ENCODE measurements at places on chromosomes 1 and 21.

GRCh38 chr1:232262991-232263390 lies 366.9 kb downstream of the SIPA1L2 start:
- DNase-seq = no peak

GRCh38 chr1:16922466-16922865 lies 735 bp downstream of the CROCC start:
- DNase-seq = no peak

- no peak for DNase-seq
Measured at GRCh38 chr1:226865590-226865989, 4.8 kb upstream of the PSEN2 start.

DNA sequence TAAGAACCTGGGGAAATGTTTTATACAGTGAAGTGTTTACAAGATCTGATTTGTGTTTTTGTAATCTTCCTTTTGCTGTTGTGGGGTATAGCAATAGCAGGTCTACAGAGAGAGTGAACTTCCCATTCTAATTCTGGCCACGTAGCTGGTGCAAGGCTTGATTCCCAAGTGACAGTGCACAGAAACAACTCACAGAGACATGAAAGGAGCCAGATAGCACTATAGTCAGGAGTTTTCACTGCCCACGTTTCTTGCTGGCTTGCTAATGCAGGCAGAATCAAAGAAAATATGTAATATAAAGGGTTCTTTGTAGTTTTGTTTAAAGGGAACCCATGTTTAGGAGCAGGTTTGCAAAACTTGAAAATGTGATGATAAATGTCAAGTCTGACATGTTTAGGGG lies 170.9 kb upstream of the IVNS1ABP start:
- DNase-seq = no peak

DNA sequence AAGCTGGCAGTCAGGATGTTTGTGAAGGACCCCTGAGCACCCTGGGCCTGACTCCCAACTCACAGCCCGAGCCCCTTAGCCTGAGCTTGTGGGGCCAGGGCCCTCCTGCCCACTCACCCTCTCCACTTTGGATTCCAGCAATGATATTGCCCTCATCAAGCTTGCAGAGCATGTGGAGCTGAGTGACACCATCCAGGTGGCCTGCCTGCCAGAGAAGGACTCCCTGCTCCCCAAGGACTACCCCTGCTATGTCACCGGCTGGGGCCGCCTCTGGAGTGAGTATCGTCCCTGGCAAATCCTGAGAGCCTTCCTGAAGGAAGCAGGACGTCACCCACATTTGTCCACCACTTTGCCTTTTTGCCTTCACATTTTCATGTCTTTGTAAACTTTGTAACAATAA lies 5.0 kb downstream of the CTRC start:
- no peak for DNase-seq

GRCh38 chr1:108615544-108615943 lies 45.3 kb downstream of the HENMT1 start:
- no peak for DNase-seq

DNA sequence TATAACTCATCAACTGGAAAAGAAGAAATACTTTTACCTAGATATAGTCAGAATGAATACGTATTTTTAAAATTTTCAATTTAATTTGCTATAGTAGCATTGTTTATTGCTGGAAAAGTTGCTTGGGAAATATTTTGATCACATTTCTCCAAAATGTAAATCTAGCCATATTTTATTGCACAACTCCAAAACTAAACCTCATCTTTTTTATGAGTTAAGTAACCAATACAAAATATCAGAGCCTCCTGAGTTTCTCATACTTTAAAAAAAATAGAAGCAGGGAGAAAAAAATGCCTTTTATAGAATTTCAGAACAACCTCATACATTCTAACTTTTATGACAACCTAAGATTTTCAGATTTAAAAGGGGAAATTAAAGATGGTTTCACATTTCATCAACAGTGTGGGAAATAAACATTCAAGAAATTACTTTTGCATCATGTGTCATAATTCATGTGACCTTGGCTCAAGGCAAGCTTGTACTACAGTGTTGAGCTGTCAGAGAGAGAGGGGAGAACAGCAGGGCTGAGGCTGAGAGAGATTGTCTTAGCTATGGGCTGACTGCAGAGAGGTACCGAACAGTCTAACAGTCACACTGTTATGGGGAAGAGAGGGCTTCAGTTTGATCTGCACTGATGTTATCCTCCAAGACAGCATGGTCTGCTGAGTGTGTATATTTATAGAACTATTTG lies 519.0 kb downstream of the LTN1 start:
- DNase-seq = no peak

DNA sequence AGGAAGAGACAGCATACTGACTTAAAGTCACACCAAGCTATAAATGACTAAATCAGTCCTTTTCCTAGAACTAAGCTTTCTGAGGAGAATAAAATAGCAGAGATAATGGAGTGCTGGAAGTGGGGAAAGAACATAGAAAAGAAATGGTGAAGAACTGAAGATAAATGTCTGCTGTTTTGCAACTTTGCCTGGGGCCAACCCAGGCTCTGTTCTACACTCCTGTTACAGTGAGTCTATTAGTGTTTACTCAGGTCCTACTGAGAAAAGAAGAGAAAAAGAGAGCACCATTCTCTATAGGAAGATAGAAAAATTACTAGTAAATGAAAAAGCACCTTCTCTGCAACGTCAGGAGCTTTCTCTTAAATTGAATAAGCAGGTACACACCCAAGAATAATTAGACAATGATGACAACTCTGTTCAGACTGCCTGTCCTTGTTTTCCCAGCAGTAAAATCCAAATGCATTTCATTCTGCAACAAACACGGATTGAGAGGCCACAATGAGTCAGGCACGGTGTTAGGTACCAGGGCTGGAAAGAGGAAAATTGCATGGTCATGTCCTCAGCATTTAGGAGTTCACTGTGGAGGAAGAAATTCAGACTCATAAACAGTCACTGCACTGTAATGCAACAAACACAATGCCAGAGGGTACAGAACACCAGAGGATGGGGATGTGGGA lies 139.4 kb upstream of the CAMK1G start:
- DNase-seq = no peak

DNA sequence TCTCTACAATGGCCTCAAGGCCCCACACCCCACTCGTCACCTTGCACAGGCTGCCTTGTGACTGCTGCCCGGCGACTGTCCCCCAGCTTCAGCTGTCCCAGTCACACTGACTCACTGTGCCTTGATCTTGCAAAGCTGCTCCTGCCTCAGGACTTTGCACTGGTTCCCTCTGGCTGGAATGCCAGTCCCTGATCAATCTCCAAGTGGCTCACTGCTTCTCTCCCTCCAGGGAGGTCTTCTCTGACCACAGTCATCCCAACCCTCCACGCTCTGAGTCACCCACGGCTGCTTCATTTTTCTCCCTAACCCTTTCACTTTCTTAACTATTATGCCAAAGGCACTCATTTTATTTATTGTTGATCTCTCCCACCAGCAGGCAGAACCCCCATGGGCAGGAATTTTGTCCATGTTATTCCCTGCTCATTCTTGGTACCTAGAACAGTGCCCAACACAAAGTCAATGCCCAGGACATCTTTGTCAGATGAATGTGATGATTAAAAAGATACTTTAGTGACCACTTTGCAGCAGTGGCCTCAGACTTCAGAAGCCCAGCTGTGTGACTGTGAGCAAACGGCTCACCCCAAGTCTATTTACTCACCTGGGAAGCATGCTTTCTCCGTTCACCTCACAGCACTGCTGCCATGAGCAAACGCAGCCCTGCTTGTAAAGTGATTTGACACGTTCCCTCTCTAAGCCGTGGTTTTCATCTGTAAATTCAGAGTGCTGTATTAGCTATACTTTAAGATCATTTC lies 53.4 kb downstream of the ZBTB18 start:
- DNase-seq = no peak

DNA sequence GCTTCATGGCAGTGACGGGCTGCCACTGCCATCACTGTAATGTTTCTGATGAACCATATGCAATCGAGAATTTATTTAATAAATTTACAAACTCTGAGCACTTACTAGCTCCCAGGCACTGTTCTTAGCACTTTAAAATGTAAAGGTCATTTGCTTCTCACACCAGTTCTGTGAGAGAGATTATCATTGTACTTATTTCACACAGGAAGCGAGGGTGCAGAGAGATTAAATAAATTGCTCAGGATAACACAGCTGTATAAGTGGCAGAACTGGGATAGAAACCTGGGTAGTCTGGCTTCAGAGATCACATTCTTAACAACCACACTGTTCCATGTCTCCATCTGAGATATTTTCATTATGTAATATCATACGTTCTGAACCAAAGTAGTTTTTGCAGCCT lies 119.9 kb downstream of the MAST2 start:
- DNase-seq = no peak

GRCh38 chr1:241639623-241640148 lies 483 bp downstream of the CHML start:
- peak; percentile 34 for DNase-seq

DNA sequence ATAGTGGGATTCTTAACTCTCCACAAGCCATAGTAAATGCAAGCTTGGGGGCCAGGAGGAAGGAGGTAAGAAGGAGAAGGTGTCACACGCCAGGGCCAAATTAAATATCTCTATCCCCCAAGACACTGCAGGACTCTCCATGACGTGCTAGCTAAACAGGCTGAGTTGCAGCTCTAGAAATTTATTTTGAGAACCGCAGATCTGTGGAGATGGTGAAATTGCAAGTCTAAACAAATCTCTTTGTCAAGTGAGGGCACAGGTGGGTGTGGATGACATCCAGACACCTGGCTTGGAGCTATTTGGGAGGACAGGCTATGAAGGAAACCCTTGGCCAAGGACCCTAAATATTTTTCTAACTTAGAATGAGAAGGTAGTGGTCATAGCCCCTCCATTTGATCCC lies 39.5 kb upstream of the USP1 start:
- DNase-seq = no peak

DNA sequence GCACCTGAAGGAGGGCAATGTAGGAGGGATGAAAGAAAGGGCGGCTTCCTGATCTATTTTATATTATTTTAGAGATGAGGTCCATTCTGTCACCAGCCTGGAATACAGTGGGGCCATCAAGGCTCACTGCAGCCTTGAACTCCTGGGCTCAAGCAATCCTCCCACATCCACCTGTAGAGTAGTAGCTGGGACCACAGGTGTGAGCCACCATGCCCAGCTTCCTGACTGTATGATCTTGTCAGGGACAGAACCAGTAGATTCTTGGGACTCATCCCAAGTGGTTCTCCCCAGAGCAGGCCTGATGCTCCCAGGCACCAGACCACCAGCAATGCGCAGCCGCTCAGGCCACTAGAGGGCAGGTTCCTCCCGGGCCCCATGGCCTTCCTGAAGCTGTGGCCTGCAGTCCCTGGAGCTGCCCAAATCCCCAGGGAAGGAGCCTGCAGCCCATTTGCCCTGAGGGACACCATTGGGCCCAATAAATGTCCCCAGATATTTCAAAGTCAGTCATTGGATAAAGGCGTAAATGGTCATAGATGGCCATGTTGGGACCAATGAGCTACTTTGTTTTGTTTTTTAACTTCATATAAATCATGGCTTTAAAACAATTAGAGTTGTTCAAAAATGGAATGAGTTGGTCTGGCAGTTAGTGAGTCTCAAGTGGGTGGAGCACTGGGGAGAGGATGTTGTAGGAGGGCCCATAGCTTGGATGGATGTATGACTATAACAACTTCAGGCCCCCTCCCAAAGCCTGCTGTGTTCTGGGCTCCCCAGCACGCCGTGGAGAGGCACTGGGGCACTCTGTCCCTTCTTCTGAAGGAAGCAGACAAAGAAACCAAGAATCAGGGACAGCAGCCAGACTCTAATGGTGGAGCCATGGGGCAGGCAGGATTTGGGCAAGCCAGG lies 44.7 kb upstream of the GOLT1A start:
- DNase-seq = no peak

DNA sequence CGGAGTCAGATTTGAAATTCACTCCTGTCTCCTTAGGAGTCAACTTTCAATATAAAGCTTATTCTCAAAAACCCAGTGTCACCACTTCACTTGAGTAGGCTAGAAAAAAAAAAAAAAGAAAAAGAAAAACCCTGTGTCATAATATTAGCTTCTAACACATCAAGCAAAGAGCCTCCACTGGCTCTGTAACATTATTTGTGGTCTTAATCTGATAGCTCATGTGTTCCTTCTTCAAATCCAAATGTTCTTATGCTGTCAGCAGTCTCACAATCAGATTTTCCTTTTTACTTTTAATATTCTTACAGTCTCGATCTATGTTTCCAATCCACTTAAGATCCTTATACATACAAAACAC lies 26.1 kb upstream of the PSMG1 start:
- DNase-seq = no peak

DNA sequence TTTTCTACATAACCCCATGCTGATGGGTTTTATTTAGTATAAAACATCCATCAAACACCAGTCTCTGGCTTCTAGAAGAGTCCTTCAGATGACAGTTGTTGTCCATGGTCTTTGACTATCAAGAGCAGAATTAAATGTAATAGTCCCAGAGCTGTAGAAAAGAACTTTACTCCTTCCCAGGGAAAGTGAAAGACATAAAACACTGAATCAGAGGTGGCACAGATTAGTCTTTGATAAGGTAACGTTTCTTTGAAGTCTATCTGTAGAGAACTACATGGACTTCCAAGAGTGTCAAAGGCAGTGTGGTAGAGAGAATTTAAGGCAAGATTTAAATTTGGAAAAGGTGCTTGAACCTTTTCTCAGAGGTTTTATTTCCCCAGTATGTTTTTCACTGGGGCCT lies 21.9 kb downstream of the SYNC start:
- DNase-seq = no peak

GRCh38 chr1:43614211-43614610 lies 35.7 kb upstream of the KDM4A start:
- DNase-seq = no peak

DNA sequence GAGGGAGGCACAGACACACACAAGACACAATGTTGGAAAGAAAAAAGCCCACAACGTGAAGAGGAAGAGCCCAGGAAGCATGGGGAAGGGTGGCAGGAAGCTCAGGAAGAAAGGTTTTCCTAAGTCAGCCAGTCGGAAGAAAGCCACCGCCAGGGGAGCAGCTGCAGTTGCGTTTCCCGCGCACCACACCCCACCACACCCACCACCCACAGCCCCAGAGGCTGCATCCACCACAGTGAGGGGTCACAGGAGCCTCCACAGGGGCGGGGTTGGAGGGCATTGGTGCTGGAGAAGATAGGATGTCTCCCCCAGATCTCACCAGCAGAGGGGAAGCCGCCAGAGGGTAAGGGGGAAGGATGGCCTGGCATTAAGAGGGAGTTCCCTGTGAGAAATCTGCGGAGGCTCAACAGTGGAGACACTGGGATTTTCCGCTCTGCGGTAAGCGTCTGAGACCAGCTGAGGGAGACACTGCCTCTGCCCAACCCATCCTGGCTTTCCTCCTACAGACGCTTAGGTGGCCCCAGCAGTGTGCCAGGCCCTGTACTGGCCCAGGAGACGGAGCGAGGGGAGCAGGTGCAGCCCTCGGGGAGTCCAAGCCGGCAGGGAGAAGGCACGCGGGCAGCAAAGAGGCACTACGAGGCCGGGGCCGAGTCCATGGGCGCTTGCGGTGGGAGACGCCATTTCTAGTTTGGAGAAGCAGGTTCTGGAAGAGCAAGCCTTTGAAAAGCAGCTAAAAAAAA lies 19.8 kb downstream of the PGLYRP3 start:
- no peak for DNase-seq
